ENCODE measurements at places on chromosomes 5 and 9.

DNA sequence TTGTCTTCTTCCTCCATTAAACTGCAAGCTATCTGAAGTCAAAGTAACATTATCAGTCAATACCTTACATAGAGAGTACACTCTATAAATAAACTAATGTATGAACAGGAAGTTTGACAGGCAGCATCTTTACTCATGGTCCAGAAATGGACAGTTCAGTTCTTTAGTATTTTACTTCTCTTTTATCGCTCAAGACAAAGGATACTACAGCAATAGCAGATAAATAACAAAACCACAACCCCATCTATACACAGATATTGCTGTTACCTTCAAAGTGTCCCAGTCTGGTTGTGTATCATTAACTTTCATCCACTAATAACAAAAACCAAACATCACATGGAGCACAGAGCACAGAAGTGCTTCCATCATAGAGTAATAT lies 46.4 kb downstream of the SEMA5A start:
- no peaks in the 10 kb centered on the region for H3K27me3 ChIP-seq
- no peaks in the 10 kb centered on the region for H3K36me3 ChIP-seq
- no peak overlapping the region for H3K4me3 ChIP-seq
- no peaks in the 10 kb centered on the region for H3K4me1 ChIP-seq
- DNase-seq, result no peak
- H3K27ac ChIP-seq, result no peak overlapping the region

- H3K4me1 ChIP-seq, result no peaks in the 10 kb centered on the region
- no peak overlapping the region for H3K4me3 ChIP-seq
- no peak for DNase-seq
- no peaks in the 10 kb centered on the region for H3K27me3 ChIP-seq
- 0 out of 2 replicates have a peak, but pooled peaks cover 6% of the 10 kb centered on the region for H3K36me3 ChIP-seq
Observed at GRCh38 chr5:52938226-52938625, 50.9 kb upstream of the ITGA2 start.

- no peak overlapping the region for H3K4me3 ChIP-seq
- DNase-seq, result no peak
- H3K36me3 ChIP-seq, result no peaks in the 10 kb centered on the region
Observed at GRCh38 chr5:155332618-155333017, 319.1 kb downstream of the KIF4B start.

DNA sequence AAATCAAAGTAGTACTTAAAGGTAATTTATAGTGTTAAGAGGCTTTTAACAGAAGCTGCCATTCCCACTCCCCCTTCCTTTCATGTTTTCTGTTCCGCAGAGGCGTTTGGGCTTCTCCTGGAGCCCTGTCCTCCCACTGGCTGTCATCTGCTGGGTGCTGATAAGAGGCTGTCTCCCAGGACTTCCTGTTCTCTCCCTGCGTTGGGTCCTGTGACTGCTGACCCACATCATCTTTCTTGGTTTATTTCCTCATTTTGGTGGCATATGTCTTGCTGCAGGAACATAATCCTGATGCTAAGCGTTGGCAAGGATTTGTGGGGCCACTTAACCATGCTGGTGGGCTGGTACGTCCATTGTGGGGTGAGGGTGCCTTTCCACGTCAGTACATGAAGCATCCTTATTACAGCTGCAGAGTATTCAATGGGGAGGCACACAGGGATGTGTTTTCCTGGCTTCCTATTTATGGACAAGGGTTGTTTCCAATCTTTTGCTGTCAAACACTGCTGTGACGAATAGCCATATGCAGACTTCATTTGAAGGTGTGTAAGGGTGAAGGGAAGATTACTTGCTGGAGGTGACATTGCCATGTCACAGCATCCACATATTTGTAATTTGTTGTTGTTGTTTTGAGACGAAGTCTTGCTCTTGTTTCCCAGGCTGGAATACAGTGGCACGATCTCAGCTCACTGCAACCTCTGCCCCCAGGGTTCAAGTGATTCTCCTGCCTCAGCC lies 22.3 kb upstream of the RNF130 start:
- H3K4me1 ChIP-seq, result no peaks in the 10 kb centered on the region
- H3K27ac ChIP-seq, result no peak overlapping the region
- no peaks in the 10 kb centered on the region for H3K36me3 ChIP-seq
- no peak for DNase-seq

DNA sequence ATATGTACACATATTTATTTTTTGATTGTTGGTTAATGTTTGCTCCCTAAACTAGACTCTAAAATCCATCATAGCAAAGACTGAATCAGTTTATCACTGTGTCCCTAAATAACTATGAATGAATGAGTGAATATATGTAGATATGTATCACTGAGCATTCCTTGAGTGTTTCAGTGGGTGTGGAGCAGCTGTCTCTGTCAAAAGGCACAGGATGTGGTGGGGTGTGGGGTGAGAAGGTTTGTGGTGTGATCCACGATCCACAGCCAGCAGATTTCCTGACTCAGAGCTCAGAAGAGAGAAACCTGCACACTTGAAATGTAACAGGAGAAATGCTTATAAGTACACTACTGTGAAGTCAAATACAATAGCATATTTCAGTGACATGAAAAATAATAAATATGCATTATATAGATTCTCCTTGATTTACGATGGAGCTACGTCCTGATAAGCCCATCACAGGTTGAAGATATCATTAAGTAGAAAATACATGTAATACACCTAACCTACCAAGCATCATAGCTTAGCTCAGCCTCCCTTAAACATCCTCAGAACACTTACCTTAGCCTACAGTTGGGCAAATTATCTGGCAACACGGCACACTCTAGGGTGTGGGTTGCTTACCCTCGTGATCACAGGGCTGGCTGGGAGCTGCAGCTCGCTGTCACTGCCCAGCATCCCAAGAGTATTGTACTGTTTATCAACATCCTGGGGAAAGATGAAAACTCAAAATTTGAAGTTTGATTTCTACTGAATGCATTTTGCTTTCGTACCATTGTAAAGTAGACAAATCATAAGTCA lies 287.0 kb downstream of the GAS1 start:
- H3K4me3 ChIP-seq, result no peak overlapping the region
- no peak overlapping the region for H3K27ac ChIP-seq
- DNase-seq, result no peak
- no peaks in the 10 kb centered on the region for H3K27me3 ChIP-seq
- no peaks in the 10 kb centered on the region for H3K36me3 ChIP-seq

GRCh38 chr5:168305281-168305680 lies 13.8 kb downstream of the WWC1 start:
- peaks cover 29% of the 10 kb centered on the region for H3K4me1 ChIP-seq
- no peak for DNase-seq
- no peak overlapping the region for H3K4me3 ChIP-seq
- H3K27ac ChIP-seq, result peak overlapping the region; percentile 2
- no peaks in the 10 kb centered on the region for H3K27me3 ChIP-seq

DNA sequence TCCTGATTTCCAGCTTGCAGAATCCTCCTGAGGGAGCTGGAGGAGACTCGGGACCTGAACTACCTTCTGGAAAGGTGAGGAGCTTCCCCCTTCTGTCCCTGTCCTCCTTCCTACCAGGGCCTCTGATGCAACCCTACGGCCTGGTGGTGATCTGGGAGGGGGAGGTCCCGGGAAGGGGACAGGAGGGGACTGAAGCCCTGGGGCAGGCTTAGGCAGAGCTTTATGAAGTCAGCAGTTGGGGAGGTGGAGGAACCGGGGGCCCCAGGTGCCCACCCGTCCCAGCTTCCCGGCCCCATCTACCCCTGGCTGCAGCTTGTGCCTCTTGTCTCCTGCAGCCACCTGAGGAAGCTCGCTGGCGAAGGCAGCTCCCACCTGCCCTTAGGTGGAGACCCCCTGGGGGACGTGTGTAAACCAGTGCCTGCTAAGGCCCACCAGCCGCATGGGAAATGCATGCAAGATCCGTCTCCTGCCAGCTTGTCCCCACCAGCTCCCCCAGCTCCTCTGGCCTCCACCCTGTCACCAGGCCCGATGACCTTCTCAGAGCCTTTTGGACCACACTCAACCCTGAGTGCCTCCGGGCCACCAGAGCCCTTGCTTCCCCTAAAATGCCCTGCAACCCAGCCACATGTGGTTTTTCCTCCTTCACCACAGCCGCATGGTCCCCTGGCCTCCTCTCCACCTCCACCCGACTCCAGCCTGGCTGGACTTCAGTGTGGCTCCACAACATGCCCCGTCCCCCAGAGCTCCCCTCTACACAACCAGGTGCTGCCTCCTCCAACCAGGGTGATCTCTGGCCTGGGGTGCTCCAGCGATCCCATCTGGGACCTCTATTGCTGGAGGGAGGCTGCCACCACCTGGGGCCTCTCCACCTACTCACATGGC lies 2.1 kb downstream of the SPATA31E1 start:
- no peak overlapping the region for H3K27ac ChIP-seq
- DNase-seq, result no peak
- H3K27me3 ChIP-seq, result no peaks in the 10 kb centered on the region

GRCh38 chr5:58012102-58012501 lies 447.8 kb downstream of the PLK2 start:
- H3K4me3 ChIP-seq, result no peak overlapping the region
- no peaks in the 10 kb centered on the region for H3K36me3 ChIP-seq
- no peak overlapping the region for H3K27ac ChIP-seq

DNA sequence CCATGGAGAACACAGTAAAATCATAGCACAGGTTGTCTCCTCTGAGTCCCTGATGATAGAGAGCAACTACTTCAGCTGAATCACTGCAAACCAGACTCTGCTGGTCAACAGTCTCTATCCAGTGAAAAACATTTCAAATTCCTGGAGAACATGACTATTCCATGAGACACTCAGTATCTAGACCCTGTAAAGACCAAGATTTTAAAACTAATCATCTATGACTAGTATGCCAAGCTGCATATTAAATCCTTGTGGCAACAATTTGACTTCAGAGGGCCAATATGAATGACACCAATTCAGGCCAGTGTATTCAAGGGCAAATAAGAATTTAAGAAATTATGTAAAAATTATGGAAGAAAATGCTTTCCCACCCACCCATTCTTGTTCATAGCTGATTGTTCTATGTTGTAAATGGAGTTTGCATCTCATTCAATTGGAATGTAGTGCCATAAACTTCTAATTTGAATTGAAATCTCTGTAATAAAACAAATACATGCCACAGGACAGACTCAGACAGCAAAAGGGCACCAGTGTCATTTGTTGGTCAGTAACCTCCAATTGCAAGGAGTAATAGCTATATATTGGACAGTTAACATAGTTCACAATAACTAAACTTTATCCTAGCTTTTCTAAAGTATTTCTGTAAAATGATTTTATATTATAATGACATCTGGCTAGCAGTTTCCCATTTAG lies 80.1 kb upstream of the LPAR1 start:
- DNase-seq, result no peak
- H3K36me3 ChIP-seq, result no peaks in the 10 kb centered on the region
- H3K27ac ChIP-seq, result no peak overlapping the region
- H3K4me3 ChIP-seq, result no peak overlapping the region
- H3K27me3 ChIP-seq, result no peaks in the 10 kb centered on the region

- no peaks in the 10 kb centered on the region for H3K27me3 ChIP-seq
- no peak for DNase-seq
- no peaks in the 10 kb centered on the region for H3K4me1 ChIP-seq
- H3K27ac ChIP-seq, result no peak overlapping the region
Observed at GRCh38 chr5:98187945-98188344, 585.5 kb upstream of the RGMB start.

DNA sequence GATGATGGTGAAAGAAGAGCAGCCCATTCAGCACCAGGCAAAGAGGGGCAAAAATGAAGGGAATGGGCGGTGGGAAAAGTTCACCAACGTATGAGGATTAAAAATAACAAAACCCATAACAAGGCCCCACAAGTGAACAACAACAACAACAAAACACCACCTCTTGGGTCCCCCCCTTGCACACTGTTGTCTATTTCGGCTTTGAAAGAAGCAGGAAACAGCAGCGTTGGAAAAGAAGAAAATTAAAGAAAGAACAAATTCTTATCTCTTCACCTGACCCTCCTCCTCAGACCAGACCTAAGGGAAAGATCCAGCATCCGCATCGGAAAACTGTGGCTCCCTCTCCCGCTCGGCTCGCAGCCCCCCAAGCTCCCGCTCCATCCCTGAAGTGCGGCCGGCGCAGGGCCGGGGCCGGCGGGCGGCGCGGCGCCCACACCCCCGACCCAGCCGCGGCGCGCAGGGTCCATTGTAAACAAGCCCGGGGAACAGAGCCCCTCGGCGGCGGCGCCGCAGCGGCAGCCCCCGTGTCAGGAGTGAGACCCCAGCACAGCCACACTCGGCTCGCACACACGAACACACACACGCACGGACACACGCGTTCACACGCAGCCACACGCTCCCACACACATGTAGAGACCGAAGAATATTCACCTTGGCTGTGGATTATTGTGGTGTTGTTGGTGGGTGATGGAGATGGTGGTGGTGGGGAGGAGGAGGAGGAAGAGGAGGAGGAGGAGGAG lies 535 bp downstream of the RFX3 start:
- no peak for DNase-seq
- peaks cover 11% of the 10 kb centered on the region for H3K36me3 ChIP-seq
- H3K27me3 ChIP-seq, result no peaks in the 10 kb centered on the region
- peaks cover 21% of the 10 kb centered on the region for H3K4me1 ChIP-seq

DNA sequence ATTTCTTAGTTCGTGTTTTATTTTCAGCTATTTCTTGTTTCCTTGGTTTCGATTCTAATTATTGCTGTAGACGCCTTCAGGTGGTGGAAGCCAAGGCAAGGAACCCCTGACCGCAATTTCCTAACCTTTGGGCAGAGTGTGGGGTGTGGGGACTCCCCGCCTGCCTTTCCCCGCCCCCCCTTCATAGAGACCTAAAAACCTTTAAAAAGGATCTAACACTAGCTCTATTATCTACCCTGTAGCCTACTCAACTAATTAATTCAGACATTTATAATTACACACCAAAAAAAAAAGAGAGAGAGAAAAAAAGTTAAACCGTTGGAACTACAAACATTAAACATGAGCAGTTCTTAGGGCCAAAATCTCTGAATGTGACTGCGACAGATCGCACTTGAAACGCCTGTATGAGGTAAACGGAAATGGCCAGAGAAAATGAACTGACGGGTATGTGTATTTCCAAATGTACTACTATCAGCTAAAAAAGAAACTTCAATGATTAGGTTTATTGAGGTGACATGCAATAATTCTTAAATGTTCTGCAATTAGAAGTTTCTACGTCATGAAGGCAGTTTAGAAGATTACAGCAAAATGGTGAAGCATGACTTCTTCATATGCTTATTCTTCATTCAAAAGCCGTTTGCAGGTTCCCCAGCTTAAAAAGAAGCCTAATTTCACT lies 19.0 kb upstream of the FER start:
- H3K27me3 ChIP-seq, result no peaks in the 10 kb centered on the region
- H3K36me3 ChIP-seq, result no peaks in the 10 kb centered on the region
- DNase-seq, result no peak

- no peak overlapping the region for H3K4me3 ChIP-seq
- no peaks in the 10 kb centered on the region for H3K36me3 ChIP-seq
- no peak for DNase-seq
- peak overlapping the region; percentile 75 for H3K27ac ChIP-seq
- H3K4me1 ChIP-seq, result peaks cover 39% of the 10 kb centered on the region
- H3K27me3 ChIP-seq, result no peaks in the 10 kb centered on the region
Observed at GRCh38 chr5:153896701-153897100, 142.0 kb downstream of the FAM114A2 start.

DNA sequence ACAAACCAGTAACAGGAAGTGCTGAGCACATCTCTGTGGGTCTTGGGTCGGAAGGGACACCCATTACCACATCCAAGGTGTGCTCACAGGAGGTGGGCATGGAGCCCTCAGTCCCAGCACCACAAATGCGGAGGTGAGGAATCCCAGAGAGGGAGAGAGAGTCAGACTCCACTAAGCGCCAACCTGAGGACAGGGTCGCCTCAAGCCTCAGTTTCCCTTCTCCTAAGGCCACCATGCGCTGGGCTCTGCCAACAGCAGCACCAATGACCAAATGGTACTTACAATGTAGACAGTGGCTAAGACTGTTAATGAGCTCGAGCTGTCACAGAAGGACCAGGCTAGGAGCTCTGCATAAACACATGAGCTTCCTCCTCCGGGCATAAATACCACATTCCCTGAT lies 43.1 kb downstream of the BICD2 start:
- no peak overlapping the region for H3K27ac ChIP-seq
- H3K4me1 ChIP-seq, result peaks cover 21% of the 10 kb centered on the region
- no peaks in the 10 kb centered on the region for H3K27me3 ChIP-seq

All from RWPE2 (cell line).